ENCODE measurements at places on chromosomes 12 and 14. TPM values are rescaled to one million over a fixed set of nuclear protein-coding genes. Genes with fewer than 3 reads are reported as not detected.
A peak's percentile ranks its signal among the peaks of the same experiment; 100 is the strongest.

The LGR5 gene
- polyA plus RNA-seq: 0.14 TPM

GRCh38 chr14:47772652-47773051 is 97.2 kb upstream of the MDGA2 start:
- DNase-seq: no peak

DNA sequence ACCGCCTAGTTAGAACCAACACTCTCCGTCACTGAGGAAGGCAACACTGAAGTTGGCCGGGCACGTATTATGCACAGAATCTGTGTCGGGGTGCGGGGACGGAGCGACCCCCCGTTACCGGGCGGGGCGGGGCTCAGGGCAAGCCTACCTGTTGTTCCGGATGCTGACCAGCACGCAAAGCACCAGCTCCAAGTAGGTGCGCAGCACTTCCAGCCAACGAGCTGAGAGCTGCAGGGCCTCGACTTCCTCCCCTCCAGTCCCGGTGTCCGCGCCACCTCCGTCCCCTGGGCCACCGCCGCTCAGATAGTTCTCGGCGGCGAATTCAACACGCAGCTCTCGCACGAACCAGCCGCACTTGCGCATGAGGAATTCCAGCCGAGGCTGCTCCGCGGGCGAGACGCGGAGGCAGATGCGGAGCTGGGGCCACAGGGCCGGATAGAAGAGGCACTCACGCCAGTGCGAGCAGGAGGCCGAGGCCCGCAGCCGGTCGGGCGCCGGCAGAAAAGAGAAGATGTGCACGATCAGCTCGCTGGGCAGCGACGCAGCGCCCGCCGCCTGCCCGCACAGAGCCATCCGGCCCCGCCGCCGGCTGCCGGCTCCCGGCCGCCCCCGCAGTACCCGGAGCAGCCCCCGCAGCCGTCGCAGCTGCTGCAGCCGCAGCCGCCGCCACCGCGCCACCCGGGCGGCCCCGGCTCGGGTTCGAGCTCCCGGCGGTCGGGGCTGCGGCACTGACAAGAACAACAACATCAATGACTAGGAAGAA is 636 bp downstream of the FBXO33 start:
- peak; percentile 10 for DNase-seq

DNA sequence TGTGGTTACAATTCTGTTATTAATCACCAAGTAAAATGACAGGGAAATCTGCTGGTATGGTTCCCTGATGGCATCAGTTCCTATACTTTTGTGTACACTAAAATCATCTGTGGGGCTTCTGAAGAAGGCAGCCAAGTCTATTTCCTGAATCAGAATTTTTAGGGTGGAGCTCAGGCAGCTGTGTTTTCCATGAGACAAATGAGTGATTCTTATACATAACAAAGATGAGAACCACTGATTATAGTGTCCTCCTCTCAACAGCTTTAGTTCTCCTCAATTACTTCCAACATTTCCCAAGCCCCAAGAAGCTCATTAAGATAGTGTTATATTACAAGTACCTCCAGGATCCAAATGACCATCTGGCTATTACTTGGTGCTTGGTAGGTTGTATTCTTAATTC is 64.5 kb upstream of the USP44 start:
- no peak for DNase-seq

The GZMH gene
- 0.34 TPM for polyA plus RNA-seq

GRCh38 chr12:11884116-11884515 is 186.6 kb upstream of the BCL2L14 start:
- DNase-seq: no peak

DNA sequence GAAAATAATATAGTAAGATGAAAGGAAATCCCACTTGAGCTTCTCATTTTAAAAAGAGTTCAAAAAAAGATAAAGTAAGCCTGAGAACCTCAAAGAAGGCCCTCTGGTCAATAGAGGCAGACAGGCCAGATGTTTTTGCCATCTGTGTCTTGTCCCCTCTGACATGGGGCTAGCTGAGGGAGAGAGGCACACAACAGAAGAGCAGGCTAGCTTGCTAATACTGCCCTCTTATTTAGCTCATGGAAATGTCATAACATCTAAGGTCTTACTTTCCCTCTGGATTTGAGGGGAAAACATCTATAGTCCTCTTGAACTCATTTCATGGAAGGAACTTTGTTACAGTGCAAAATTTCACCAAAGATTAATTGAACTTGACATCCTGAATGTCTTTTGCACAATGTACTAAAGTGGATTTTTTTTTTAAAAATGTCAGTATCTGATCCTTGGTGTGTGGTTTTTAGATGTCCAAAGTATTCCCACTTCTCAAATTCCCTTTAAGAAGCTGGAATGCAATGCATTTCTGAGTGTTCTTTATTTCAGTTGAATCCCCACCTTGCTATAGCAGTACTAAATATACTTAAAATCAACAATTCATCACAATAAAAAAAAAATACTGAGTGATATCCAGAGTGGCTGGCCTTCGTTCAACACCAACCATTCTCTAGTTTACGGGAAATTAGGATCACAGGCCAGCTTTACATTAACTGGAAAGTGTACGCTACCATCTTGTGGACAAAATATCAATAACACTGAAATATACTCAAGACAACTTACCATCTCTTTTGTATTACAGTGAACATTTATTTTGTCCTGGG is 176.7 kb downstream of the PAH start:
- DNase-seq: peak; percentile 72

The CNTN1 gene
- 67.0 TPM for polyA plus RNA-seq

GRCh38 chr12:64806593-64807460 is 17.6 kb upstream of the TBC1D30 start:
- DNase-seq: no peak

DNA sequence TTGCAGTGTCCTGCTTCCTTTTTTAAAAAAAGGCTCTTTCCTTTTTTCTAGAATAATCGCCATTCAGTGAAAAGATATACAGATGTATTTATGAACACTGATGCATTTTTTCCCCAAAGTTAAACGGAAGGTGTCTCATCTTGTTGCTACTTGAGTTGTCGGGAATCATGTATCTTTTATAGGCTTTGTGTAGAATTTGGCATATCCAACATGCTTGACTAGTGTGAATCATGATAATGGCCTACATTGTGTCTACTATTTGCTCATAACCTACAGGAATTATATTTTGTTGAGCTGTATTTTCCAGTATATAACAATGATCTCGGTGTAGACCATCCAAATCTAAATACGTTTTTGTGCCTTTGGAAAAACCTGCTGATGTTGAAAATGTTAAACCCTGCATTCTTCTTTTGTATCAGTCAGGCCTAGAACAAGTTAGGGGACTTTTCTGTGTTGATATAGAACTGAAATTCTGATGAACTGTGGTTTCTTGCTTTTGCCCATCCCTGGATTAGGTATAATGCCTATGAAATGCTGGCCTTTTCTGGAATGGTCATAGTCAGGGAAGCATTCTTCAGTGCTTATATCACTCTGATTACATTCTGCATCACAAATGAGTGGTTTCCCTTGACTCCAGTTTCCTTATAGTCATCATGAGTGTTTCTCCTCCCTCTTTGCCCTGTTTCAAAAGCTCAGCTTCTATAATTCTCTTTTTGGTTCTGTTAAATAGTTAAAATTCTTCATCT is 10.8 kb downstream of the BMAL2 start:
- no peak for DNase-seq

GRCh38 chr12:59834659-59835474 is 239.0 kb downstream of the SLC16A7 start:
- no peak for DNase-seq

DNA sequence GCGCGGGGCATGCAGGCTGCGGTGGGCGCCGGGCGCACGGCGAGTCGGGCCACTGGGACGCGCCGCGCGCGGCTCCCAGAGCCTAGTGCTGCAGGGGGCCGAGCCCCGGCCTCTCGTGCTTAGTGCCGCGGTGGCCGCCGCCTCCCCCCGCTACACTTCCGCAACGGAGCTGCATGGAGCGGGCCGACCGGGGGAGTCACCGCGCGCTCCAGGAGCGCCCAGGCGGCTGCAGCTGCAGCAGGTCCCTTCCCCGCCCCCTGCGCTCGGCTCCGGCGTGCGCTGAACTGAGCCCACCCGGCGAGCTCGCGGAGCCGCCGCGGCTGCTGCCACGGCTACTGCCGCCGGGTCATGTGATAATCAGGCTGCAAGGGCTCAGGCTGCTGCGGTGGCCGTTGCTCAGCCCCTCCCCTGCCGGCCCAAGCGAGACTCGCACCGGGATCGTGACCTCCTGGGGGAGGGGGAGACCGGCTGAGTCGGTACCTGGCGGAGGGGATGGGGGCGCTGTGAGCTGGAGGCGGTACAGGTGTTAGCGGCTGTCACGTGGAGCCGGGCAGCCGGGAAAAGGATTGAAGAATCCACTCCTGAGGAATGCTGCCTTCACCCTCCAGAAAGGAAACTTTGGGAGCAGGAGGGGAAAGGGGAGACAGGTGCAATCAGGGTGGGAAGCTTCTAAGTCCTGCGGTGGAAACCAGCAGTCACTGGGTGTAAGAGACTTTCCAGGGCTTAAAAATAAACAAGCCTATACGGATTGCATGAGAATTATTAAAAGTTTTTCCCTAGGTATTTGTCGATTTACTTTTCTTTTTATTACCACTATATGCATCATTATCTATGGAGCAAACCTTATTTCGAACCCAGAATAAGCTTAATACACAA is at the start of gene PPM1H:
Gene PPM1H, minus strand, starts transcription at position 352 of the 876 bp plus-strand sequence. CDS start 414 bp downstream, outside the sequence.
- DNase-seq: no peak

- DNase-seq: no peak
Measured at GRCh38 chr12:121838126-121838525, 20.5 kb downstream of the HPD start.

GRCh38 chr12:13941258-13942249 is 39.8 kb downstream of the GRIN2B start:
- DNase-seq: peak; percentile 18

DNA sequence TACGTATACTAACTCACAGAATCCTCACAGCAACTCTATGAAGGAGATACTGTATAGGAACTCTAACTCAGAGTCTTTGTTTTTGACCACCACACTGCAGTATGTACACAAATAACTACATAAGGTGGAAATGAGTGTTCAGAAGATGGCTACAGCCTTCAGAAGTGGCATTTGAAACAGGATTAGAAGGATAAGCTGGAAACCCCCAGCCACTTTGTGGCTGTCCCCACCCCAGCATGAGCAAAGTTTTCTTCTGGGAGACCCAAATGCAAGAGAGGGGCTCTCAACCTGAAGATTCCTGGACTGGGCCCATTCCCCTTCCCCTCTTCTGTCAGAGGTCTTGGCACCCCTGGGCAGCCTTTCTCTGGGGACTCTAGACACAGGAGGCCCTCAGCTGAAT is 43.2 kb upstream of the PNMA1 start:
- DNase-seq: no peak

The BTBD6 gene
- 40.6 TPM for polyA plus RNA-seq

DNA sequence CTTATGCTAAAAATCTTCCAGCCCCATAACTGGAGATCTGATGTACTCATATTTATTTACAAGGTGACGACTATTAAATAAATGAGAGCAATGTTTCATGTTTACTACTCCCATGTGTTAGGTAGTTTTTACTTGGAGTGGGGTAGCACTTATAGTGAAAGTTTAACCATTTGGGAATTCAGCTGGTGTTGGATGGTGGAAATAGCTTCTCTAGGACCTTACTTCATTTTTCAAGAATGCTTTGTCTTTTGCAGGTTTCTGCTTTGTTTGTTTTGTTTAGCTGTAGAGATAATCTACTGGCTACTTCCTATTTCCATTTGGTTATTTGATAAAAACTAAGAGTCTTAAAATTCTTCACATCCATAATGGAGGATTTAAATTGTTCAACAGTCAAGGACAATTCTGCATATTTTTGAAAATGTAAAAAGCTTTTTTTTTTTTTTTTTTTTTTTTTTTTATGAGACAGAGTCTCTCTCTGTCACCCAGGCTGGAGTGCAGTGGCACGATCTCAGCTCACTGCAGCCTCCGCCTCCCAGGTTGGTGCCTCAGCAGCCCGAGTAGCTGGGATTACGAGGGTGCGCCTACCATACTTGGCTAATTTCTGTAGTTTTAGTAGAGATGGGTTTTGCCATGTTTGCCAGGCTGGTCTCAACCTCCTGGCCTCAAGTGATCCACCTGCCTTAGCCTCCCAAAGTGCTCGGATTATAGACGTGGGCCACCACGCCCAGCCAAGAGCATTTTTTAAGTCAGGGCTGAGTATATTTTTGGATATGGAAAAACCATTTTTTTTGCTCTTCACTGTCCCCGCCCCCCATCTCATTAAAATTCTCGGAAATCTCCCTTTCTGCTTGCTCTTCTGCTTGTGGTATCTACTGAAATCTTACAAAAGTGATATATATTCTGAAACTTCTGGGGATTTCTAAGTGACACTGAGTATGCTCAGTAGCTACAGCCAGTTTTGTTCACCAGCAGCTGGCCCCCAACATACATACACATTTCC is 1.4 kb upstream of the ABCD2 start:
- no peak for DNase-seq

DNA sequence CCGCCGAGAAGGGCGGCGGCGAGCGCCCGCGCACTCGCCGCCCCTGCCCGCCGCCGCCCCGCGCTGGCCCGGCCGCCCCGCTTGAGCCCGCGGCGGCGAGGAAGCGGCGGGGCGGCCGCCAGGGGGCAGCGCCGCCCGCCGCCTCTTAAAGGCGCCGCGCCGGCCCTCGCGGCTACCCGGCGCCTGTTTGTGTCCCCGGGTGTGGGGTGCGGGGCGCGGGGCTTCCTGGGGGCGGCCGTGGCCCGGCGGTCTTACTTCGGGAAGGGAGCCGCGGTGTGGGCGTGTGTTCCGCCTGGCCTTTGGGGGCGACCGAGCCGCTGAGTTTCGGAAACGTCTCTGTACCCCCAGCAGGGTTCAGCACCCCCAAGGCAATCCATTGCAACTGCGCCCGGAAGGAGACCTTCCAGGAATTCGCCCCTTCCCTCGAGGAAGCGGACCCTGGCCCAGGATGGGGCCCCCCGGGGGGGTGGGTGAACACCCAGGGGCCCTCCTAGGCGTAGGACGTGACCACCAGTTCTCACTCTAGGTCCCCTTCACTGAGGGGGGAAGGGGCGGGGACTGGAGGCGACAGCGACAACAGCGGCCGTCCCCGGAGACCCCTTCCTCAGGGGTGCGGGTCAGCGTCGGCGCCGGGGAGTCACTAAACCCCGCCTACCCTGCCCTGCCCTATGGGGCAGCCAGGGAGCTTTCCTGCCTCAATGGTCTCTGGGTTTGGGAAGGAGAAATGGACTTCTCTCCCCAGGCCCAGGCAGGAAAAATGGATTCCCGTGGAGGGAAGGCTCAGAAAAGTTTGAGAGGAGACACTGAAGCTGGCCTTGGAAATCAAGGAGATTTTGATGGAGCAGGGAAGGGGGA is at the start of gene ITPK1:
Gene ITPK1, minus strand, starts transcription at position 105 of the 855 bp plus-strand sequence. CDS start 762 bp downstream, outside the sequence.
- DNase-seq: no peak

Measured in urinary bladder (tissue), 4 donors.